ENCODE measurements at places on chromosomes 1 and 21.

DNA sequence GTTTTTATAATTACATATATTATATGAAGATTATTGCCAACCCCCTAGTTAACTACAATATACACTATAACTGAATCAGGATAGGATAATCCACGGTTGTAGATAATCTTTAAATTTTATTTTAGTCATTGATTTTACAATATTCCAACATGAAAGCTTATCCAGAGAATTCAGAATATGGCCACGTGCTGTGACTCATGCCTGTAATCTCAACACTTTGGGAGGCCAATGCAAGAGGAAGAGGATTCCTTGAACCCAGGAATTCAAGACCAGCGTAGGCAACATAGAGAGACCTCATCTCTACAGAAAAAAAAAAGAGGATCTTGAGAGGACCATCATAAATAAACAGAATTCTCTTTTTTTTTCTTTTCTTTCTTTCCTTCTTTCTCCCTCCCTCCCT lies 119.6 kb upstream of the CACYBP start:
- DNase-seq: no peak

- DNase-seq: no peak
Observed at GRCh38 chr1:84971957-84972356, 25.0 kb downstream of the MCOLN2 start.

- DNase-seq: no peak
Observed at GRCh38 chr21:40187946-40188654, 320.9 kb downstream of the PCP4 start.

GRCh38 chr1:54559771-54560231 lies 11.8 kb downstream of the ACOT11 start:
- DNase-seq: no peak

GRCh38 chr1:173733912-173734311 lies 19.1 kb downstream of the KLHL20 start:
- DNase-seq: no peak

DNA sequence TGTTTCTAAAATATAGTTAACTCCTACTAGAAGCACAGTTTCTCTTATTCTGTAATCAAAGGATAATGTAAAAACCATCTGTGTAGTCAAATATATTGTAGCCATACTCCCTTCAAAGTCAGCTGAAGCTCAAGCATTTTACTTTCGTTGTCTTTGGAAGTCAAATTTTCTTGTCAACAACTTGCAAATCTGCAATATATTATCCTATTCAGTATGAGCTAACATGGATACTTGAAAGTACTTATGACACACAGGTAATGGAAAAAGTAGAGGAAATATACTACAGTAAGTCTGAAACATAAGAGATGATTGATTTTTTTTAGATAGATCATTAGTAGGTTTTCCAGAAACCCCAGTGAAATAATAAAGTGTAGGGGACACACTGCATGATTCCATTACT lies 121.5 kb downstream of the COL24A1 start:
- no peak for DNase-seq

DNA sequence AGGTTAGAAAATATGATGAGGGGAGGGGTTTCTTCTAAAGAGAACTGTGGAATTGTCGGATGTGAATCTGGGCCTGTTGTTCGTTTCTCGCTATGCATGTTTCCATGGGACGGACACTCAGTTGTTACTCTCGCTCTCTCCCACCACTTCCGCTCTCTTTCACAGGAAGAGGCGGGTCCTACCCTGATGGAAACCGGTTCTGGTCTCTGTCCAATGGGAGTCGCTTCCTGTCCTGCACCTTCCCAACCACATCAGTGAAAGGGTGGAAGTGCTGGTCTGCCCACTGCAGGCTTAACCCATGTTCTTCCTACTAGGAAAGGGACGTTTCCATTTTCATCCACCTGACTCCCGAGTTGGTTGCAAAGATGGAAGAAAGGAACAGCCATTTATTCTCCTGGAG lies 119.4 kb downstream of the KCNJ15 start:
- DNase-seq: no peak

DNA sequence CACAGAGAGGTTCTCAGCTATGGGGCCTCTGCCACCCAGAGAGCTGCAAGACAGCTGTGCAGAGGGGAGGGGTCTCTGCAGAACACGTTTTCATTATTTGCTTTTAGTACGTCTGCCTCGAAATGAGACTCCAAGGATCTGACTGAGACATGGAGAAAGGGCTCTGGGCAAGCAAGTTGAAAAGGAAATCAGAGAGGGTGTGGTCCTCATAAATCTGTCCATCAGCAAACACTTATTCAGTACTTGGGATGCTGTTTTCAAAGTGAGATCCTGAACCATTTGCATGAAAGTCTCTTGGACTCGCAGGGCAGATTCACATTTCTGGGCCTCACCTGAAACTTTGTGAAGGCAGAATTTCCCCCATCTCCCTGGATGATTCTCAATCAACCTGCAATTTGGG lies 197.4 kb upstream of the GALNT2 start:
- DNase-seq: no peak

DNA sequence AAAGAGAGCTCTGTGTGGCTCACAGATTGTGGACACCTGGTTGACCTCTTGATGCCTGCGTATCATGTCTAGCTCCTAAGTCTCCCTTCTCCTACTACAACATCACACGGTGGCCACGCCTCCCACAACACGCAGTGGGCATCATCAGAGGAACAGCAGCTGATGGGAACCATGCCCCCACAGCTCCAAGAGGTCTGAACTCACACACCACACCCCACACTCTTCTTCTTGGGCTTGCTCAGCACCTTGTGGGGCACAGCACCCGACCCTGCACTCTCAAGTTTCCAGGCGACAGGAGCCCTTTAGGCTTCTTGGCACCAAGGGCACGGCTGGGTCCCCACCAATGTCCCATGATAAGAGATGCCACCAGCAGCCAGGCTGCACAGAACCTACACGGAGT lies 18.8 kb upstream of the CDCP2 start:
- no peak for DNase-seq

DNA sequence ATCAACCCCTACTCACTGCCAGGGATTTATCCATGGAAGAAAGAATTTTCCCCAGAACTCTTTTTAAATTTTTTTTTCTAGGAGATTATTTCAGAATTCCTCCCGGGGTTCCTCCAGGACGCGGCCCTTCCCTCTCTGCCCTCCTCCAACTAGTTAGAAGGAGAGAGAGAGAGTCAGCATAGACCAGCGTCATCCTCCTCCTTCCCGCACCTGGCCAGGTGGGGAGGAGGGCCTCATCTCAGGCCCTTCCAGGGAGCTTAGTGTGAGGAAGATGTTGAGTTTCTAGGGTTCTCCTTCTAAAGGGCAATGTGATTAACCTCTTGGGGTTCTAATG lies 63.6 kb downstream of the CDK18 start:
- DNase-seq: no peak

DNA sequence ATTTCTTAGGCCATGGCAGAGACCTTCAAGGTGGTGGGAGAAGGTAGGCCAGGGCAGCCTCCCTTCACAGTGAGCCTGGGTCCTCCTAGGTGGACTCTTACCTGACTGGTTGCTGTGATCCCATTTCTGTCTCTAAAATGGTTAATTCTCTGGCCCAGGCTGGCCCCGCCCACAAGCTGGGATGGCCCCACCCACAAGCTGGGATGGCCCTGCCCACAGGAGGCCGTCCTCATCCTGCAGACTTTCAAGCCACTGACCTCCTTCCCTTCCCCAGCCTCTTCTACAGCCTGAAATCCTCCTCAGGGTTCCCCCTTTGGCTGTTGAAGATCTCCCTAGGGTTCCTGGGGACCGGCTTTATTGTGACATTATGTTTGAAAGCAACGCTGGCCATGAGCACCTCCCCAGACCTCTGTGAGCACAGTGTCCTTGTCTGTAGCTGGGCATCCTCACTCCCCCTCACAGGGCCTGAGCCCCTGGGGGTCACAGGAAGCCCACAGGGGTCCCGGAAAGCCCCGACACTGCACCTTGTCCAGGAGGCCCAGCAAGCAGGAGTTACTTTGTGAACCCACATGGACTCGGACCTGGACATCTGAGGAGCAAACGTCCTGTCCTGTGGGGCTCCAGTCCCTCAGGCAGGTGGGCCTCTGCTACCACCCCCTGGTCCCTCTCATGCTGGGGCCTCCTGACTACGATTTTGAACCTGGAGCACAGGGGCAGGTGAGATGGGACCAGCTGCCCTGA lies 621.7 kb downstream of the MATN1 start:
- DNase-seq: no peak

DNA sequence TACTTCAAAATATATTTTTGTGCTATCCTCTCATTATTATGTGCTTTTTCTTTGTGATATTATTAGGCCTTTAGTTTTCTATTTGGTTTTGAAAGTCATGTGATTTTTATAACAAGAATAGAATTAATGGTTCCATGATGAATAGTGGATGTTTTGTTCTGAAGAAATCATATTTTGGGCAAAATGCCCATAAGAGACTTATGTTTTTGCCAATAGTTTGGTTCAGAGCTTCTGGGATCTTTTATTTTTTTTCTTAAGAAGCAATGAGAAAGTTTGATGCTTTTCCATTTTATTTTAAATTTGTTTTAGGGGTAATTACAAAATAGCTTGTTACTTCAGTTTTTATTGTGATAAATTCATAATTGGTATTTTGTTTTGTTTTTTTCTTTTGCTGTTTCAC lies 49.8 kb downstream of the LYPLAL1 start:
- no peak for DNase-seq

DNA sequence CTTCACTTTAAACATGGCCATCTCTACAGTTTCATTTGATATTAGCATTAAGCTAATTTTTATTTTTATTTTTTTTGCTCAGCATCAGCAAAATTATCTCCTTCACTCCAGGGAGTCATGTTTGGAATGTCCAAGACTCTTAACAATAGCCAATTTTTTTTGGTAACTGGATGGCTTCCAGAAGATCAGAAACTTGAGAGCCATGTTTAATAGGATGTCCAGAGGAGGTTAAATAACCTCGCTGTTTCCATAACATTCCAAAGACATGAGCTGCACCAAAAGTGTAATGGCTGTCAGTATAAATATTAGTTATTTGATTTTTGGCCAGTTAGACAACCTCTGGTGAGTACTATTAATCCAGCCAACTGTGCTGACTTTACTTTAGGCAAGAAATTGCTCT lies 80.7 kb downstream of the DNTTIP2 start:
- peak; percentile 88 for DNase-seq

- DNase-seq: peak; percentile 48
Observed at GRCh38 chr1:117098287-117098890, 23.2 kb downstream of the TRIM45 start.

GRCh38 chr1:163870666-163871065 lies 548.9 kb downstream of the NUF2 start:
- peak; percentile 81 for DNase-seq

- DNase-seq: no peak
Observed at GRCh38 chr1:116203920-116204319, 92.7 kb downstream of the MAB21L3 start.

DNA sequence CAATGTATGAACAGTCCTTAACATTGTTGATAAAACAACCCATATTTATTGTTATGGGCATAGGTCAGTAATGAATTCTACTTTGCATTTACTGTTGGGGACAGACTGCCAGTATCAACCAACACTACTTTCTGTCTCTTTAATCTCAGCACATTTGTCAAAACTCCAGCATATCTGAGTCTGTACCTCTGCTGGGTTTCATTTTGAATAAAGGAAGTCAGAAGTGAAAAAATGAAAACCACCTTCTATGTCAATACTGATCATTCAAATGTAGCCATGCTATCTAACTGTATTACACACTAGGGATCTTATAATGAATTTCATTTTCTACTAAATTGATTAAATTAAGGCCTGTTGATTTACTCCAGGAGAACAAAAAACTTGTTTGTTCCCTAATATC lies 24.2 kb upstream of the CXADR start:
- no peak for DNase-seq

DNA sequence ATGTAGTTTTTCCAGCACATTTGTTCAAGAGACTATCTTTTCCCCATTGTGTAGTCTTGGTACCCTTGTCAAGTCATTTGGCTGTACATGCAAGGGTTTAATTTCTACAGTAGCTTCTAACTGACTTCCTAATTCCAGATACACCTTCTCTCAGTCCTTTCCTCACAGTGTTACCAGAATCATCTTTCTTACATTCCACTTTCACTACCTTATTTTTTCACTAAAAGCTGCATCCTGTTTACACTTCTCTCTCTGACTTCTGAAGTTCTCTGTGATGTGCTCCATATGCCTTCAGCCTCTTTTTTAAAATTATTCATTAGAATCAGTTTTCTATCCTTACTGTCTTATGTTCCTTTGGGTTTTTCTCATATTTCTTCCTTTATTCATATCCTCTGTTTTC lies 57.1 kb upstream of the RWDD3 start:
- no peak for DNase-seq

DNA sequence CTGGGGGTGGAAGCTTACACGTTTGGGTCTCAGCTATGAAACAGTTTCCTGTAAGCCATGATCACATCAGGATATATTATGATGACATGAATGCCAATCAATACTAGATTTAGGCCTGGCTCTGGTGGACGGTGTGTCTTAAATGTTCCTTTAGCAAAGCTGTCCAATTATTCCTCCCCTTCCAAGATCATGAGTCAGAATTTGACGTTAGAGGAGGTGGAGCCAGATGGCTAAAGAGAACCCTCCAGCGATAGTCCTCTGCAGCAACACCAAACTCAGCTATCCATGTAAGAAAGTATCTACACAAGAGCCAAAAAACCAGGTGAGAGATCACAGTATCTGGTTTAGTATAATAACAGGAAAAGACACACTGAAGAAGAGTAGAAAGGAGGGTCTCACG lies 47.8 kb downstream of the PACC1 start:
- DNase-seq: peak; percentile 11

- no peak for DNase-seq
Observed at GRCh38 chr21:43895196-43895595, 30.2 kb downstream of the AGPAT3 start.

DNA sequence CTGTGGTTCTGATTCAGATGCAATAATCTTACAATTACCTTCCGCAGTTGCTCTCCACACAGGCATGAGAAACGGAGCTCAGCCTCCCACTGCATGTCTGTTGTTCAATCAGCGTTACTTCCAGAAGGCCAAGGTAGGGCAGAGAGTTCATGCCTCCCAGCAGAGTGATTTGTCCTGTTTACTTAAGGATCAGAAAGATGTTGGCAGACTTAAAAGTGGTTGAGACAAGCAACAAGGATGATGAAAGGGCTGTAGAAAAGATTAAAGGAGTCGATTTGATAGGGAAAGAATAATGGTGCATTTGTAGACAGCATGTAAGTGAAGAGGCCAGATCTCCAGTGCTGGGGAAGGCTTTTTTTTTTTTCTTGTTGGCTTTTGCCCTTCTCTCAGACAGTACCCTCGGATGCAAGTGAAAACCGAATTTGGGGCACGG lies 26.6 kb downstream of the ARMH1 start:
- DNase-seq: no peak

GRCh38 chr1:117770981-117771531 lies 158.4 kb downstream of the GDAP2 start:
- no peak for DNase-seq

- DNase-seq: peak; percentile 74
Observed at GRCh38 chr1:91553177-91553591, 52.5 kb downstream of the CDC7 start.

GRCh38 chr1:215807218-215807617 lies 240.1 kb downstream of the KCTD3 start:
- no peak for DNase-seq

- no peak for DNase-seq
Observed at GRCh38 chr1:197807739-197808453, 32.6 kb upstream of the DENND1B start.

All from fibroblast of skin of scalp (primary cell).